ENCODE measurements at places on chromosomes 6 and 20. TPM values are rescaled to one million over a fixed set of nuclear protein-coding genes. Genes with fewer than 3 reads are reported as not detected.

The CALHM5 gene
- polyA plus RNA-seq: 8.3 TPM

The SEMG1 gene
- polyA plus RNA-seq: not detected

The RIPOR2 gene
- polyA plus RNA-seq: 3.5 TPM

The GTSF1L gene
- not detected for polyA plus RNA-seq

The EPPIN gene
- not detected for polyA plus RNA-seq

The KCNK15 gene
- 2.2 TPM for polyA plus RNA-seq

The OVOL2 gene
- polyA plus RNA-seq: not detected

The TBC1D20 gene
- polyA plus RNA-seq: 38.3 TPM

The RAB44 gene
- polyA plus RNA-seq: 0.03 TPM

The LST1 gene
- polyA plus RNA-seq: not detected

The PRL gene
- polyA plus RNA-seq: not detected

The SPATS1 gene
- polyA plus RNA-seq: not detected

The MAS1 gene
- not detected for polyA plus RNA-seq

The HUS1B gene
- 0.08 TPM for polyA plus RNA-seq

The TCP11 gene
- 0.16 TPM for polyA plus RNA-seq

The USP49 gene
- polyA plus RNA-seq: 1.0 TPM

The NHSL1 gene
- 19.5 TPM for polyA plus RNA-seq

The TLDC2 gene
- polyA plus RNA-seq: 0.09 TPM

The ADGRG6 gene
- polyA plus RNA-seq: 67.2 TPM

The ERVFRD-1 gene
- polyA plus RNA-seq: not detected

The FUT9 gene
- polyA plus RNA-seq: not detected

The DNAH8 gene
- polyA plus RNA-seq: not detected
